ENCODE measurements at places on chromosomes 13 and 19.

- no peak for DNase-seq
These were observed 94.6 kb downstream of the CRYL1 start for GRCh38 chr13:20431080-20431479.

GRCh38 chr13:106491928-106492587 lies 43.4 kb downstream of the EFNB2 start:
- DNase-seq = no peak

GRCh38 chr13:45179428-45179827 lies 21.4 kb downstream of the KCTD4 start:
- no peak for DNase-seq

DNA sequence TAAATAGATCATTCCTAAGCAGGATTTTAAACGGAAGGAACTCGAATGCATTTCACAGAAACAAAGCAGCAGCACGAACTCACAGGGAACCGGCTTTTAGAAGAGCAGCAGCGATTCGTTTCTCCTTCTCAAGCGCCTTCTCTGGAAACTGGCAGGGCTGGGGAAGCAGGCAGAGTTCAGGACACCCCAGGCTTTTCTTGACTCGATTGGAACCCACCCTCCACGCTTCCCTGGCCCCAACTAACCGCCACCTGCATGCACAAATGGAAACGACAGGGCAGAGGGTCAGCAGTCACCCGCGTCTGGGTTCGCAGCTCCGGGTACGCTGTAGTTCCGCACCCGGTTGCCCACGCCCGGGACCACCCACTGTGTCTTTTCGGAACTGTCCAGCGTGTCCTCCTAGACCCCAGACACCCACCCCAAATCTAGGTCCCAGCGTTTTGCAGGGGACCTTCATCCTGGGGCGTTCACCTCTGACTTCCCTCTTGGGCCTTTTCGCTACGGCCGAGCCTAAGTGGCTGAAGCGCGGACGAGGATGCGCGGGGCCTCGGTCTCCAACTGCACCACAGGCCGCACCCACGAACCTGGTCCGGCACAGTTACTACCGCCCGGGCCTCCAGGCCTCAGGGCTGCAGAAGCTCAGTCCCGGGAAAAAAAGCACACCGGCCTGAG lies 500 bp downstream of the ZFP30 start:
- DNase-seq = no peak

- DNase-seq = no peak
These were observed 19.2 kb upstream of the ZC3H13 start for GRCh38 chr13:46071590-46072249.

GRCh38 chr13:76129305-76130000 lies 493.3 kb downstream of the LMO7 start:
- DNase-seq = no peak

GRCh38 chr19:7734220-7735203 lies 2.6 kb upstream of the CLEC4G start:
- no peak for DNase-seq
